Activated naive CD4-positive, alpha-beta T cell treated with anti-CD3 and anti-CD28 coated beads, Interleukin-2, amount 50 U/mL, for 72 hours (primary cell): ENCODE measurements at places on chromosomes 4 and X.

DNA sequence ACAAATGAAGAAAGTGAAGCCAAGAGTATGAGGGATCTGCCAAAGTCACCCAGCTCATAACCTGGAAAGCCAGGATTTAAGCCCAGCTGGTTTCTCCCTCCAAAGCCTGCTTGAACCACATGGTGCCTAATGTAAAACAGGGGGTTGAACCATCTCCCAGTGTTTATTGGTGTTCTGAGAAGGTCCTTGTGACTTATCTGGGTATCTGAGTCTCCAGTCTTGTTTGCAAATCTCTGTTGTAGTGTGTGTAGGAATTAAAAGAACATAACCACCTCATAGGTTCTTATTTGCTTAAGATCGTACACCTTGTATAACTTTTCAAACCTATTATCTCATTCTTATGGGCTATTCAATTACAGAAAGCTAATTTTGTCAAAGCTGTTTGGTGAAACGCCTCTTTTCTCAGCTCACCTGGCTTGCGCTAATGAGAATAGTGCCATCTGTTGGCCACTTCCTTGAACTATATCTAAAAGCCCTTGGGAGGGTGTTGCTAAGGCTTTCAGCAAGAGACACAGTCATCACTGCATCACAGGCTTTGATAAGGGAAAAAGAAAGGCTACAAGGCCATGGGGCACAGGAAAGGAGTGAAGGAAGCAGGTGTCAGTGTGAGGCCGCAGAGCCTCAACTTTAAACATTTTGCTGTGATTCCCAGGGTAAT lies 34.0 kb downstream of the ETDB start:
- no peak for DNase-seq

GRCh38 chr4:139734201-139734874 lies 68.7 kb downstream of the MGST2 start:
- no peak for DNase-seq

DNA sequence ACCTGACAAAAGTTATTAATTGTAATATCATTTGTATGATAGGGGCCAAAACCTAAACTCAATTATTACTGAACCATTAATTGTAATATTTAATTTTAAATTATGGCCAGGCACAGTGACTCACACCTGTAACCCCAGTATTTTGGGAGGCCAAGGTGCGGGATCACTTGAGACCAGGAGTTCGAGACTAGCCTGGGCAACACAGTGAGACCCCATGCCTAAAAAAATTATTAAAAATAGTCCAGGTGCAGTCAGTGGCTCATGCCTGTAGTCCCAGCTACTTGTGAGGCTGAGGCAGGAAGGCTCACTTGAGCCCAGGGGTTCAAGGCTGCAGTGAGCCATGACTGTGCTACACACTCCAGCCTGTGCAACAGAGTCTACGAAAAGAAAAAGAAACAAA lies 18.0 kb downstream of the PPAT start:
- DNase-seq = no peak

DNA sequence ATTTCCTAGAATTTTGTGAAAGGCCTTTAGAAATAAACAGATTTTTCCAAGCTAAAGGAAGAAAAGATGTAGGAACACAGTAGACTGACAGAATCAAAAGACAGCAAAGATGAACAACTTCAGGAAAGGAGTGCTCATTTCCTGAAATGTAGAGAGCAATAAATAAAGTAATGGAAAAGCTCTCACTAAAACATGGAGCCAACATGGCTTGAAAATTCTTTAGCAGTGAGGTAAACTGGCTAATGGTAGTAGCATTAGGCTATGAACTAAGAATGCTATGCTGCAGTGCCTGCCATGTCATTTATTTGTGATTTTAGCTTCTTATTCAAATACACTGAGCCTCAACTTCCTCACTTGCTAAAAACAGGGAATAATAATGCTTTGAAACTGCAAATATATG lies 108.7 kb downstream of the IQCM start:
- no peak for DNase-seq

- DNase-seq = no peak
Measured at GRCh38 chrX:70422851-70423341, at the start of gene GDPD2. GDPD2 (plus strand) TSS chrX:70423314; CDS start chrX:70424985, 1,671 bp downstream.

DNA sequence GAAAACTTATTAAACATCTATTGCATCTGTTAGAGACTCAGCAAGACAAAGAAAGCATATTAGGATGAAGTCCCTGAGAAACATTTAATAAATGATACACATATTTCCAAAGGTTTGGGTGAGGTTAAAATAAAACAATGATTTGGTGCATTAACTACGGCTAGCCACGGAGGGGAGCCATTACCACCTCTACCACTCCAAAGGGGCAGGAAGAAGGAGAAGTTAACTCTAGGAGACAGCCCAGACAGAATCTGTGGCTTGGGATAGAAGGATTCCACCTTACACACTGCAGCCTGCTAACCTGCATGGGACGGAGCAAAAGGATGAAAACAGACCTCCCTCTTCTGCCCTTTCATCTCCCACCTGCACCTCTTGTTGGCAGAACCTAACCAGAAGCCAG lies 189.1 kb upstream of the C1QTNF7 start:
- DNase-seq = no peak

- no peak for DNase-seq
Measured at GRCh38 chr4:37467223-37467622, 219.0 kb downstream of the RELL1 start.

GRCh38 chrX:38268011-38268410 lies 47.3 kb upstream of the SRPX start:
- no peak for DNase-seq

GRCh38 chr4:38674258-38675144 lies 10.5 kb downstream of the KLF3 start:
- DNase-seq = no peak

DNA sequence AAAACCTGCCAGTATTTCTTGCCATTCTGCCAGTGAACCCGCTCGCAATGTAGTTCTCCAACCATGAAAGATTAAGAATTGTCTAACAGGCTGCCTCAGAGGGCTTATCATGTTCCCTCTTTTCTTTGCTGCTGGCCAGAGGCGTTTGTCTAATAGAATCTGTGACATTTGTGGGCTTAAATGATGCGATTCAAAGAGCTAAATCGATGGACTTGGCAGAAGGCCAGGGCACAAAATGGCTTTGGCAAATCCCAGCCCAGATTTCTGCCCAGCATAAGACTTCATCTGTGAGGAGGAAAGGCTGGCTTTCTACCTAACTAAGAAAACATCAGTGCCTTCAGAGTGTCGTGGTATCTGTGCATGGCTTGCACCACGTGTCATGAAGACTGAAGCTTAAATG lies 79.9 kb downstream of the TRPC5OS start:
- no peak for DNase-seq

DNA sequence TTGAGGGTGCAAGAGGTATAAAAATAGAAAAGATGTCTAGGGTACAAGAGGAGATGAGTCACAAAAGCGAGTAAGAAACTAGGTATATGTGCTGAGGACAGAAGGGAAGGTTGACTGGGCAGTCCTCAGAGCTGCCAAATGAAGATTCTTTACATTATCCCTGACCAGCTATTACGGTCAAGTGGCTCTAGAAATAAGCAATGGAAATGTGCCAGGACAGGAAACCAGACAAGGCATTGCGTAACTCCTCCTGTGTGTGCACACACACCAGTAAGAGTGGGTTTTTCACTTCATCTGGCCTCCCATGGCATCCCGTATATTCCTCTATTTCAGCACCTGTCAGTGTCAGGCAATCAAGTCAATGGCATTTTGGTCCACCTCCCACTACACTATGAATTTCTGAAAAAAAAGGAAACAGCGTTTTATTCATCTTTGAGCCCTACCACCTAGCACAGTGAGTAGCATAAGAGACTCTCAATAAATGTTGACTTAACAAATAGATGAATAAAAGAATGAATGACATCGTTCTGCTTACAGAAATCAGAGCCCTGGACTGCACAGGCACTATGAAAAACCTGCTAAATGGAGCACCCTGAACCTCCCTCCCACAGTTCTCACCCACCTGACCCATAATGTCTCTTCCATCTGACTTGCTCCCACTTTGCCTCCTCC lies 62.6 kb upstream of the KLF3 start:
- no peak for DNase-seq

DNA sequence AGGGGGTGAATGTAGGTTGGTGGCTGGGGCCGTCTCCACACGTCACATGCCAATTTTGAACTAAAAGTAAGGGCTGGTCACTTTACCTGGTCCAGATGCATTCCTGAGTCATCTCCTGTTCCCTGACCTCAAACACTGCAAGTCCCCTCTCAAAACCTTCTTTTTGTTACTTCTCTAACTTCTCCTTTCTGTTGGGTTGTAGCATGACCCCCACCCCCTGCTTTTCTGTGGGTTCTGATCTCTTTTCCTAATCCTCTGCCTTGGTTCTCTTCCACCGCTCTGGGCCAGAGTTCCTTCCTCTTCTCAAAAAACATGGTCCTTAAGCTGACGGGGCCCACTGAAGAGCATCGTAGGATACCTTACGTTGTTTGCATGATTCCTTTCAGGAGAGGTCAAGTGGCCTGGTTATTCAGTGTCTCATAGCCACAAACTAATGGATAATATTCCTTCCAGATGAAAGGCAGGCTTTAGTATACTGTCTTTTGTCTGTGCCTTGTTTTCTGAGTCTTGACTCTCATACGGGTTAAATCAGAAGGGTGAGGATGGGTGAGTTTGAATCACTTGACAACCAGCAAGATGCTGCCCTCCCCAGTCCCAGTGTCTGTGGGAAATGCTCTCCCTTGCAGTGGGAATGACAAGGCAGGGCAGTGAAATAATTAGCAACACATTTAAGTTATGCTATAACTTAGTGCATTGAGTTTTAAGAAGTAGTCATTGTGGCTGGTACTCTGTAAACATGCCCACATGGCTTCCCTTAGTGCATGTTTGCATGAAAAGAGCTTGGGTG lies 15.1 kb downstream of the SMS start:
- DNase-seq = no peak

- DNase-seq = no peak
Measured at GRCh38 chrX:10007621-10008020, 40.5 kb downstream of the CLDN34 start.

DNA sequence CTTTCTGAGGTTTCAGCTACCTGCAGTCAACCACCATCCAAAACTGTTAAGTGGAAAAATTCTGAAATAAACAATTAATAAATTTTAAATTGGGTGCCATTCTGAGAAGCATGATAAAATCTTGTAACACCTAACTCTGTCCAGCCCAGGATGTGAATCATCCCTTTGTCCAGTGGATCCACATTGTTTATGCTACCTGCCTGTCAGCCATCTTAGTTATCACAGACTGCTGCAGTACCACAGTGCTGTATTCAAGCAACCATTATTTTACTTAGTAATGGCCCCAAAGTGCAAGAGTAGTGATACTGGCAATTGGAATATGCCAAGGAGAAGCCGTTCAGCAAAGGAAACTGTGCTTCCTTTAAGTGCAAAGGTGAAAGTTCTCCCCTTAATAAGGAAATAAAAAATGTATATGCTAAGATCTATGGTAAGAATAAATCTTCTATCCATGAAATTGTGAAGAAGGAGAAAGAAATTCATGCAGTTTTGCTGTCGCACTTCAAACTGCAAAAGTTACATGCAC lies 20.6 kb downstream of the CAMK2D start:
- DNase-seq = no peak

- DNase-seq = no peak
Measured at GRCh38 chrX:153641627-153642026, 5.4 kb upstream of the DUSP9 start.

- DNase-seq = no peak
Measured at GRCh38 chr4:129971419-129971818, 875.5 kb downstream of the C4orf33 start.

DNA sequence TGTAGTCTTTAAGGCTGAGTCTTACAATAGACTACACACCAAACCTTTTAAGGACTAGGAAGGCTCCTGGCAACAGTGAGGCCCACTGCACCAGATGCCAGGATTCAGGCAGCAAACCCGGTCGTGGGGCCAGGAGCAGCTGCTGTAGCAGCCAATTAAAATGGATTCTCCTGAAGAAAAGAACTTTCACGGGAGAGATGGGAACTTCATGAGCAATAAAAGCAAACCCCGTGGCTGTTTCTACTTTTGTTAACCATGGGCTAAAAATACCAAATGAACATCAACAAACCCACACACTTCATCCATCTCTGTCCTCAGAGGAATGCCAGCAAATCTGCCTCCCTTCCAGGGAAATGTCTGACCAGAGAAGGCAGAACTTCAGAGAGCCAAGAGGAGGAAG lies 101.4 kb downstream of the BTC start:
- DNase-seq = no peak

- no peak for DNase-seq
Measured at GRCh38 chr4:42672359-42673081, 15.6 kb upstream of the ATP8A1 start.

DNA sequence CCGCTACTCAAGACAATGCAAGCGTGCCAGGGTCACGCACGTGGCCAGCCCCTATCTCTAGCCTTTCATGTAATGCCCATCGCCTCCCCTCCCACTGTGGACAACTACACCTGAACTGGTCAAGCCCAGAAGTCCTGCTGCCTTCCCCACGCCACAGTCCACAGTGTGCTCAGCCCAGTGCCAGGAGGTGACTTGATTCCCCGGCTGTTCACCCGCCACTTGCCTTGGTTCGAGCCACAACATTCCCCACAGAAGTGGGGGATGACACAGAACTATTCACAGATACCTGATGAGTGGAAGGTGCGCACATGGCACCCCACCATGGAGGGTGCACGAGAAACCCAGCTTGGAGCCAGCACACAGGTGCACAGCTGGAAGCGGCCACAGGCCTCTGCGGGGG lies 6.8 kb downstream of the ARHGAP4 start:
- DNase-seq = no peak

GRCh38 chrX:97057349-97057909 lies 173.7 kb downstream of the RPA4 start:
- no peak for DNase-seq

DNA sequence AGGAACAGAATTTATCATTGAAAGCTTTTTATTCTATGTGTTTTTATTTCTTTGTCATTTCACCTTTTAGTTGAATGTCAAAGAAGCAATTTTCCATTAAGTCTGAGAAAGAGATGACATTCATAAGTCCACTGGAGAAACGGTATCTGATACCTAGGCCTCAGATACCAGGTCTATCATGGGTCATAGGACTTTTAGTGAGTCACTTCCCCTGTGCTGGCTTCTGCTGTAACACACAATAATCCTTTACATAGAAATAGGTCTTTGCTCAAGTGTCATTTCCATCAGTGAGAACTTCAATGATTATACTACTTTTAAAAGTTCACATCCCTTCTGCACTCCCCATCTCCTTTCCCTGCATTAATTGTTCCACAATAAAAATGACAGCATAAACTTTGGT lies 125.5 kb upstream of the ARMCX2 start:
- DNase-seq = no peak

- no peak for DNase-seq
Measured at GRCh38 chr4:149292425-149293007, 523.1 kb downstream of the IQCM start.
